CD4-positive, CD25-positive, alpha-beta regulatory T cell (primary cell): ENCODE measurements at places on chromosomes 3 and 15. TPM values are rescaled to one million over a fixed set of nuclear protein-coding genes. Genes with fewer than 3 reads are reported as not detected.

- no peak for DNase-seq
Measured at GRCh38 chr3:48505146-48505545, 1.2 kb upstream of the SHISA5 start.

GRCh38 chr3:94544131-94544789 is 481.4 kb downstream of the NSUN3 start:
- no peak for DNase-seq

GRCh38 chr15:33473714-33474113 is 162.9 kb downstream of the RYR3 start:
- no peak for DNase-seq

- DNase-seq: no peak
Measured at GRCh38 chr3:28590860-28591259, 242.2 kb upstream of the AZI2 start.

The CCDC9B gene
- polyA plus RNA-seq: not detected

The BNC1 gene
- not detected for polyA plus RNA-seq
